T follicular helper cell (primary cell): ENCODE measurements at places on chromosomes 1 and 21.

GRCh38 chr1:22045604-22046228 is 6.8 kb upstream of the CDC42 start:
- no peak for DNase-seq

DNA sequence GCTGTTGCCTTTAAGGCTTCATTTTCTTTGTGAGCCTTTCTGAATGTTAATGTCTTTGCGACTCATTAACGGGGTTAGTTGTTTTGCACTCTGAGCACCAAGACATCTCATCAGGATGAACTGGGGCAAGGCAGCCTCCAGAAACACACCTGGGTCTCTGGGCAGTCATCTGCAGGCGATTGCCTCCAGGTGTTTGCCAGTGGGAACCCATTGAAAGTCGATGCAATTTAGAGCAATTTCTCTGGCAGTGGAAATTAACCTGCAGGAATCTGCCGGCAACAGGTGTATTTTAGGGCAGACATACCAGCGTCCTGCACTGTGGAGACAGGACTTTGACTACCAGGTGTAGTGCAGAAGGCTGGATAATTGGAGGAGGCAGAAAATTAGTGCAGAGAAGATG is 661.0 kb upstream of the PTBP2 start:
- DNase-seq: no peak

- no peak for DNase-seq
These were observed 998.6 kb upstream of the NCAM2 start for GRCh38 chr21:19999369-20000272.

DNA sequence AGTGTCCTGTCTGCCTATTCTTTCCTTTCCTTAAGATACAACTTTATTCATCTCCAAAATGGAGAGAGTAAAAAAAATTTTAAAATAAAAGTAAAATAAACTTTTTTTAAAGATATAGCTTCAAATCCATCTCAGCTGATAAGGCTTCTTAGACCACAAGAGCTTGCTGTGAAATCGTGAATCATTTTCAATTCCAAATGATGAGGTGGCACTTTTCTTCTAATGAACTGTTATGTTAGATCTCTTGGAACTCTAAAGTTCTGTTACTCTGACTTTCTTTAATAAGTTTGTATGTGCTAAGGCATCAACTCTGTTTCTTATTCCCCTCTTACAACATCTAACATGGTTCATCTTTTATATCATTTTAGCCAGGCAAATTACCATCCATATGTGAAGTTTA is 4.5 kb downstream of the SH3GLB1 start:
- no peak for DNase-seq

DNA sequence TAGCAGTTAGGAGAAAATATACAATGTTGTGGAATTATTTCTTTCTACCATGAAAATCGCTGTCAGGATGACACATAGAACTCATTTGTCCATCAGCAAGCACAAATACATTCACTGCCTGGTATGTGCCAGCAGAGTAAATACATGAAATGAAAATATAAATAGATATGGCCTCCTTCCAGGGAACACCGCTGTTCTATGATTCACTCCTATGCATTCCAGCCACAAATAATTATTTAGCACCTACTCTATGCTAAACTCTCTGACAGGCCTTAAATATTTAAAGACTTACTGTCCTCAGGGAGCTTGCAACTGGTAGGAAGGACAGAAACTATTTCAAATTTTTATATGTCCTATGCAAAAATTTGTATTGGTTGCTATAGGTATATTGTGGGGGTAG is 975.0 kb upstream of the NCAM2 start:
- no peak for DNase-seq

- no peak for DNase-seq
These were observed 1.3 kb downstream of the ARHGAP29 start for GRCh38 chr1:94236013-94236491.

- DNase-seq: no peak
These were observed 148.7 kb downstream of the HHAT start for GRCh38 chr1:210477328-210477924.

GRCh38 chr1:53214376-53214940 is 6.0 kb downstream of the CZIB start:
- no peak for DNase-seq

- no peak for DNase-seq
These were observed 416.1 kb downstream of the MRPL39 start for GRCh38 chr21:25191141-25191540.

DNA sequence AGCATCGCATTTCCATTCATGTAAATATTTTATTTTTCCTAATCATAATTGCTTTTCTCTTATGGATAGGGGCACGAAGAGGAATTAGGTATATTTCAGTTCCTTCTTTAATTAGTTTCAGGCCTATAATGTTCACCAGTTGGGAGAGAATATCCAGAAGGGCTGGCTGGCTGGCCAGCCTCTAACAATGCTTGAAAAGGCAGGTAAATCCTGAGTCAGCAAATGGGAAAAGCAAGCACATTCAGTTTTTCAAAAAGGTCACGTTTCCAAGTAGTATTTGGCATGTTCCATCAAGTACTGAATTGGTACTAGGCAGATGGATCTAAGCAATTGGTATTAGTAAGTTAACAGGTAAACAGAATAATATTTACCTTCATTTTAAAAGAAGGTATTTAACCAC is 8.0 kb downstream of the RAB29 start:
- no peak for DNase-seq

GRCh38 chr1:36258960-36259344 is 34.7 kb downstream of the THRAP3 start:
- no peak for DNase-seq

DNA sequence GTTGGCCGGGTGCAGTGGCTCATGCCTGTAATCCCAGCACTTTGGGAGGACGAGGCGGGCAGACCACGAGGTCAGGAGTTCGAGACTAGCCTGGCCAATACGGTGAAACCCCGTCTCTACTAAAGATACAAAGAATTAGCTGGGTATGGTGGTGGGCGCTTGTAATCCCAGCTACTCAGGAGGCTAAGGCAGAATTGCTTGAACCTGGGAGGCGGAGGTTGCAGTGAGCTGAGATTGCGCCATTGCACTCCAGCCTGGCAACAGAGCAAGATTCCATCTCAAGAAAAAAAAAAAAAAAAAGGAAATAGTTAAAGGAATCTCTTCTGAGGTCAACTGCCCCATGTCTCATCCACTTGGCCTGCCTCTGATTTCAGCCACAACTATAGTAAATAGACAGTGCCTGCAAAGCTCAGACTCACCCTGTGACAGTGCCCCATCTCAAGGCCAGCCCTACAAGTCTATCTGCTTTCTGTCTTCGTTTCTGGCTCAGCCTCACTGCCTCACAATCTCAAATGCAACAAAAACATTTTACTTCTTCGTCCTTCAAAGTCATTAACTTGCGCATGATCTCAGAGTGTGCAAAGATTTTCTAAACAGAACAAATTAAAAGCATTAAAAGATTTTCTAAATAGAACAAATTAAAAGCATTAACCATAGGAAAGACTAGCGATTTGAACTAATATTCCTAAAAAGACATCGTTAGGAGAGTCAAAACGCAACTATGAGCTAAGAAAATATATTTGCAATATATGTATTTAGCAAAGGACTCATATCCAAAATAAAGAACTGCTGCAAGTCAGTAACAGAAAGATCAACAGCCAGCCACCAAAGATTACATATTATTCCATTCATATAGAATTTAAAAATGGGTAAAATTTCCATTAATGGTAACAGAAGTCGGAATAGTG is 65.0 kb upstream of the PRDX6 start:
- no peak for DNase-seq

- DNase-seq: no peak
These were observed 251.9 kb upstream of the DAB1 start for GRCh38 chr1:57675776-57676175.

DNA sequence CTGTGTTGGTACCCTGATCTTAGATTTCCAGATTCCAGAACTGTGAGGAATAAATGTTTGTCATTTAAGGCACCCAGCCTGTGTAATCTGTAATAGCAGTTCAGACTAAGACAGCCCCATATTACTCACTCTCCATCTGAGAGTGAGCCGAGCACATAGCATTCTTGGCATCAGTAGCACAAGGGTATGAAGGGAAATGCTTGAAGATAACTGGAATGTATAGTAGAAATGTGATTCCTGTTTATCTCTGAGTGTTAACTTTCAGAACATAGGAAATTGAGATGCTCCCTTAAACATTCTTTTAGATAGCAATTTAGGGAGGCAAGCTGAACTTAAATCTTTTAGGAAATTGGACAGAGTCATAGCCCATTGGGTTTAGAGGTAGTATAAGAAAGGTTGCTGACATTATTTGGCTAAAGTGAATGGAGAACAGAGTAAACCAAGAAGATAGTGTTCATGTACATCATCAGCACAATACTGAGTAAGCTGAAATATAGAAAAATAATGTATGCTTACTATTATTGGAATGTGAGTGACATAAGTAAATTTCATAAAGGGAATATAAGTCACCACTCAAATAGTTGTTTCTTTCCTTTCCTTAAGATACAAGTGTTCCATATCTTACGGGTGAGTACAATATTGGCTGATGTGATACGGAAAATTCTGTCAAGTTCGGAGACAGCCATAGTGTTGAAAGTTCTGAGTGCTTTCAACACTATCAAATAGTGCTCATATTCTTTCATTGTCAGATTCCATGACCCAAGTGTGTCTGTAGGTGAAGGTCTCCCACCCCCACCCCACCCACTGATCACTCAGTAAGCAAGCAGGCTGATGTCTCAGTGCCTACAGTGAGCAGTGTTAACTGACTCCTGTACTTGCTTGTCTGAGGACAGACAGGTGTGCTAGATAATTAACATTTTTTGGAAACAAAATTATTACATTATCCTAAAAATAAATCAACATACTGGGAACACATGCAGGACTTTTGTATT is 73.7 kb downstream of the LRRC8D start:
- no peak for DNase-seq

GRCh38 chr1:201760516-201760915 is 68.4 kb upstream of the IPO9 start:
- no peak for DNase-seq

DNA sequence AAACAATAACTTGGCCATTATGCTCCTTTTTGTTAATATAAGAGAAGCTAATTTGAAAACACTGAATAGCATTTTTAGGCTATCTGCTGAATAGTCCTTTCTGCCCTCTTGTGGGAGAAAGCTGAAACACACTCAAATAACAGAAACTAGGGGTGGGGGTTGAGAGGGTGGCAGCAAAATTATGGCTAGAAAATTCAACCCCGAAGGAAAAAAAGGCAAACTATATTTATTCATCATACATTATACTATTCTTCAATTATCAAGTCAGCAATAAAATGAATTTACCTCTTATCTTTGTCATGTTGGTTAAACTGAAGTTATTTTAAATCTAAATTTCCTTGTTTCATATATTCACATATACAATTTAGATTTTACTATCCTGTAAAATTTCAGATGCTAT is 255.9 kb downstream of the FAF1 start:
- DNase-seq: no peak

DNA sequence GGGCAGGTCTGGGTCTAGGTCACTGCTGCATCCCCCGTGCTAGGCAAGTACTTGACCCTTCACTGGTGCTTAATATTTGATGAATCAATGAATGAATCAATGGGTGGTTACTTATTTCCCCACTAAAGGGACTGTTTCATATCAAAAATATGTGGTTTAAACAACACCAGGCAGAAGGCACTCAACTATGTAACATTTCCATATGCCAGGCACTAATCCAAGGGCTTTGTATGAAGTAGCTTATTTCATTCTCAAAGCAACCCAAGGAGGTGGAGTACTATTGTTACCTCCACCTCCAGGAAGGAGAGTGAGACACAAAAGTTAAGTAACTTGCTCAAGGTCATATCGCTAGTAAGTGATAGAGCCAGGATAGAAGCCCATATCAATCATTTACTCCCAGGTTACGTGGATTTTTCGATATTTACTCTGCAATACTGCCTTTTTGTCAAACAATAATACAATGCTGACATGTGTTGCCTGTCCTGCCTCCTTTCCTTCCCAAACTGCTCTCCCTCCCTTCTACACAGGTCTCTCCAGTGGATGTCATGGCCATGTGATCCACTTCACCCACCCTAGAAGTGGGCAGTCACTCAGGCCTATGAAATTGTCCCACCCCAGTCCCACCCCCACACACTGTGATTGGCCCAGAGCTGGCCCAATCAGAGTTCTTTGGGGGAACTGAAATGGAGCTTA is 142.8 kb downstream of the ETS2 start:
- DNase-seq: no peak

DNA sequence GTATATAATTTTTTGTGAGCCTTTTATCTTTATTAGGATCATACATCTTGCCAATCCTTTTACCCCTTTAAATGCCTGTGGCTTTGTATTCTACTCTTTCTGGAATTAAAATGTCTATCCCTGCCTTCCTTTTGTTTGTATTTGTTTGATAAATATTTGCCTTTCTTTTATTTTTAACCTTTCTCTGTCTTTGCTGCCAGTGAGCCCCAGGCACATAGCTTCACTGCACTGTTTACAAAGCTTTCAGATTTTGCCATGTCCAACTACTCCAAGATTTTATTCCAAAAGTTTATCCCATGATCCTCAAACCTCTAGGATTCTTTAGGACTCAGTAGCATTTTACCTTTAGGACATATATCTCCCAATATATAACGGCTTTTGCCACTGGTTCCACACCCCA is 281.2 kb downstream of the PAPPA2 start:
- DNase-seq: no peak

GRCh38 chr1:39895731-39896480 is 5.8 kb downstream of the MYCL start:
- no peak for DNase-seq

GRCh38 chr1:201561601-201562000 is 22.7 kb downstream of the NAV1 start:
- DNase-seq: no peak

GRCh38 chr1:205572421-205572820 is 59.4 kb downstream of the ELK4 start:
- DNase-seq: no peak

- DNase-seq: no peak
These were observed 205.3 kb upstream of the C1orf174 start for GRCh38 chr1:4105300-4105880.

- no peak for DNase-seq
These were observed 60.1 kb downstream of the KCNAB2 start for GRCh38 chr1:6105763-6106162.

- DNase-seq: no peak
These were observed 27.9 kb upstream of the KIF21B start for GRCh38 chr1:201051399-201051798.

DNA sequence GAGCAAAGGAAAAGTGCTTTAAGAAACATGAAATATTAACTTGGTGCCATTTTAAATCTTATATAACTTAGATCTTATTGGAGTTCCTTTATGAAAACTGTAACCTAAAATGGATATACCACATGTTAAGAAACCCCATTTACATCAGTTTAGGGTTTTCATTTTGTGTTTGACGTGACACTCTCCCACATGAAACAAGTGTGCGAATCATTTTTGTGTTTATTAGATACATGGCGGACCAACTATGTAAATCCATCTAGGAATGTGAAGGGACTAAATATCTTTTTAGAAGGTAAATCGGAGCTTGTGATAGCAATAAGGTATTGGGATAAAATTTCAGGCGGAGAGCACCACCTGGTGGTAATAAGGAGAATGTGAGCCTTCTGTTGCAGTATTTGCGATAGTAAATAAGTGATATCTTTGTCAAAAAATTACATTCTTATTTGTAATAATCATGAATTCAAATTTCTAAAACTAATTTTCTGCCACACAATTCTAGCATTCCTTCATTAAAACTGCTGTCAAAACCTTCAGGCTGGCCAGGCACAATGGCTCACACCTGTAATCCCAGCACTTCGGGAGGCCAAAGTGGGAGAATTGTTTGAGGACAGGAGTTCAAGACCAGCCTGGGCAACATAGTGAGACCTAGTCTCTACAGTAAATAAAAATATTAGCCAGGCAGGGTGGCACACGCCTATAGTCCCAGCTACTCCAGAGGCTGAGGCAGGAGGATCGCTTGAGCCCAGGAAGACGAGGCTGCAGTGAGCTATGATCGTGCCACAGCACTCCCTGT is 31.3 kb downstream of the SMAP2 start:
- DNase-seq: peak; percentile 38

GRCh38 chr1:94624203-94624602 is 82.6 kb upstream of the F3 start:
- DNase-seq: no peak
